Central memory CD4-positive, alpha-beta T cell (primary cell): ENCODE measurements at places on chromosomes 16 and 17.

DNA sequence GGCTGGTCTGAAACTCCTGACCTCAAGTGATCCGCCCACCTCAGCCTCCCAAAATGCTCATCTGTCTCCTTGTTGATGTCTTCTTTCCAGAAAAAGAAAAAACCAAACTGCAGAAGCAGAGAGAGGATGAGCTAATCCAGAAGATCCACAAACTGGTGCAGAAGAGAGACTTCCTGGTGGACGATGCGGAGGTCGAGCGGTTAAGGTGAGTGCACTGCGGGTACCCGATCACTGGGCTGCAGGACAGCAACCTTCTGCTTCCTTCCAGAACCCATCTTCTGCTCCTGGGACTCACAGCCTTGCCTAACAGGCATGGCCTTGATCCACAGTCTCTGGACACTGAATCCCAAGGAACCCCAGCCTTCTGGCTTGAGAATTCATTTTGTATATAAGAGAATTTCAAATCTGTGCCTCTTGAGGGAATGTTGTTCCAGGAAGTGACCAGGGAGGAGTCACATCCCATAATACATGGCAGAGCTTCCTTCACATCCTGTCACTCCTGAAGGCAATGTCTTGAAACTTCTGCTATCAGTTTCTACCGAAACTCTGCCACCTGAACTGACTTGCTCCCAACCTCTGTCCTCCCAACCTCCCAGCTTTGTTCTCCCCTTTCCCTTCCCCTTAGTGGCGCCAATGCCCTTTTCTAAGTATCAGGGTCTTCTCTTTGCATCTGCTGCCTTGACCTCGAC lies 61.7 kb downstream of the MARF1 start:
- no peak for DNase-seq

DNA sequence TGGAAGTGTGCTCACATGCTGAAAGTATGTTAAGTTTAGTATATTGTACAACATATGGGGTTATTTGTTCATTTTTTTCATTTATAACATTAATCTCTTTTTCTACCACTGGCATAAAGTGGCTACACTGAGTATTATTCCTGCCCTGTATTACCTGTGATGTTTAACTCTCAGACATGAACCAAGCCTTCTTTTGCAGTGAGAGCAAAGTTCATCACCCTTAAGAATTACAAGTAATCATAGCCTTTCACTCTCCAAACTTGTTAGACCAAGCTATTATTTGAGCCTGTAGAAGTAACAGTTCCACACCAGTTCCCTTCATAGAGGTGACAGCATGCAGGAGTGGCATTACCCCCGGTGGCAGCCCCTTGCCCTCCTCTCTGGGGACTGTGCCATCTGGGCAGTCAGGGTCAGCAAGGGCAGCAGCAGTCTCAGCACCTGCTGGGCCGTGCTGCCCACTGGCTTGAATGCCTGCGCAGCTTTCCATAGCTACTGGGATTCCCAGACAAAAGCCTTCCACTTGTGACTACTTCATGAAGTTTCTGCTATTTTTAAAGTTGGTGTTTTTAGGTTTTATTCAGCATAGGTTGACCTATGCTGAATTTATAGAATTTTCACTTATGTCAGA lies 71.3 kb downstream of the TMC6 start:
- DNase-seq = no peak

DNA sequence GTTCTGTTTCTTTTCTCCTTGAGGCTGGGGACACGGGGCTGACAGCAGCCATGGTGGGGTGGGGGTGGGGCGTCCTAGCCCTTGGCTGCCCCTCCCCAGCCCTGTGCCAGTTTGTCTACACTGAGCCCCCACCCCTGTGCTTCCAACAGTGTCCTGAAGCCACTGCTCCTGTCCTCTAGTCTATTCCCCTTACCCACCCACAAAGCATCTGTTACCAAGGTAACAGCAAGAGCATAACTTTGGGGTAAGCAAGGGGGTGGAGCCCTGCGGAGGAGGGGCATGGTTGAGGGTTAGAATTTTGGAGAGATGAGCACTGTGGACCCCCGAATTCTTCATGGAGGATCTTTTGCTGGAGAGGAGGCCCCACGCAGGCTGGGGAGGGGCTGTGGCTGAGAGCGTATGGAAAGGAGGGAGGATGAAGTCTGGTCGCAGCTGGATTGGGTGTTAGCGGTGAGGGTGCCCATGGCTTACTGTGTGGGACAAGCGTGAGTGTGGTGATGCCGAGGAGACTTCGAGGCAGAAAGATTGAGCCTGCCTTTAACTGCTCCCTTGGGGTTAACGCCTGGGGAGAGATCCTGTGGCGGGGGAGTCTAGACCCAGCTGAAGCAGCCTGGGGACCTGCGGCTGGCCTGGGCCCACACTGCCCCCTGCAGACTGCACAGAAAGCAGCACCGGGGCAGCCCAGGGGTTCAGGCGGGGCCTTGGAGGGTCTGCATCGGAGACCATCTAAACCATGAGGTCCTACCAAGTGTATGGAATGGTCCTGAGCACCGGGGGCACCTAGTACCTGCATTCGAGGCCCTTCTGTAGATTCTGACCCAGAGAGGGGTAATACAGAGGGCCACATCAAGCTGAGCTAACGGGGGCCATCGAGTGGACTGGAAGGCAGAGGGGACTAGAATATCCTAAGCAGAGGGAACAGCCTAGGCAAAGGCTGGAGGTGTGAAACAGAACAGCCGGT lies 6.1 kb upstream of the STAC2 start:
- peak; percentile 46 for DNase-seq

- DNase-seq = peak; percentile 8
Observed at GRCh38 chr17:37570527-37571093, 38.6 kb downstream of the SYNRG start.

- no peak for DNase-seq
Observed at GRCh38 chr17:81395600-81396277, 482 bp downstream of the BAHCC1 start.

DNA sequence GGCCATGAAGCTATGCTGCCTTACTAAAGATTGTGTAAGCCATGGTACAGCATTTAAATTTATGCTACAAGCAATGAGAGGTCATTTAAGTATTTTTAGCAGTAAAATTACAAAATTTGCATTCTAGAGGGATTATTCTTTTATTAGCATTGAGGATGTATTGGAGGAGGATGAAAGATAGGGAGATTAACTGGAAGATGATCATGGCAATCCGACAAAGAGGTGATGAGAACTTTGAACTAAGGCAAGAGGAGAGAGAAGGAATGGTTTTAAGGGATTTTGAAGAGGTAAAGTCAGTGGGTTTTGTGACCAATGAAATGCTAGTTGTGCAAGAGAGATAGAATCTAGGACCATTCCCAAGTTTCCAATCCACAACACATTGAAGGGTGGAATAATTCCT lies 129.9 kb downstream of the SNX11 start:
- no peak for DNase-seq

DNA sequence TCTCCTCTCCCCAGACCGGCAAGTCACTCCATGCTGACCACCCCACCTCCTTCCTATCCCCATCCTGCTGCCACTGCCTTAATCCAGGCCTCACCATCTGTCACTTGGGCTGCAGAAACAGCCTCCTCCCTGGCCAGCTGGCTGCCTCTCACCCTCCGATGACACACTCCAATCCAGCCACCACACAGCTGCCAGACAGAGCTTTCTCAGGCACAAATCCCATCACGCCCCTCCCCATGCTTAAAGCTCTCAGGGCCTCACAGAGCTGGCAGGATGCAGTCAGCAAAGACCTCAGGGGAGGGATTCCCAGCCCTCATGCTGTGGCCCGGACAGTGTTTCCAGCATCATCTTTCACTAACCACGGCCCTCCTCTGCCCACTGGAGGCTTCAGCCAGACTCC lies 13.7 kb downstream of the CAMKK1 start:
- no peak for DNase-seq

GRCh38 chr16:56193951-56194726 lies 2.9 kb downstream of the GNAO1 start:
- DNase-seq = peak; percentile 79

DNA sequence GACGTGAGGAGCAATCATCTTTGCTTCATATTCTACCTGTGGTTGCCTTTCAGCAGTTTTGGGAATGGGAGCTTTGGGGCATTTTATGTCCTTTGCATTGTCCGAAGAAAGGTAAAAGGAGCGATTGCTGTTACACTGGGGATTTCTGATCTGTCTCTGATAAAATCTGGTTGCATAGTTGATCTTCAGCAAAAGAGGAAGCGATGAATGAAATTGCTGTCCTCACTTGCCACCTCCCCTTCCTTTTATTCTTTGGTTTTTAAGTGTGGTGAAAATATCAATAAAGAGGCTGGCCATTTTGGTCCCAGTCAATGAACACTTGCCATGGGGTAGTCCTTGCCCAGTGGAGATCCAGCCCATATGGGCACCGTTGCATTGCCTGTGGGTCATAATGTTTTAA lies 236.8 kb downstream of the MSI2 start:
- DNase-seq = no peak

DNA sequence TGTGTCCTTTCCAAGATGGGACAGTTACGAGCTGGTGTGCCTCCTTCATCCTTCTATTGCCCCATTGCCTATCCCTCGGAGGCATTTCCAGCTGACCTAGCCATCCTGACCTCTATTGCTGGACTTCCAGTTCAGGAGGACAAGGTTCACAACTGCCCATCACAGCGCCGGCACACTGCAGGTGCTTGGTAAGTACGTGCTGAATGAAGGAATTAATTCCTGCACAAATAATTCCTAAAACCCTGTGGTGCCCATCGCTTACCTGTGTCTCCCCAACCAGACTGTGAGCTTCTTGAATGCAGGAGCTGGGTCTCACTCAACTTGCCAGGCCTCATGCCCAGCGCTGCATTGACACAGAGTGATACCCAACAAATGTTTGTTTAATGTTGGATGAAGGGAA lies 13.0 kb downstream of the ALOX15B start:
- no peak for DNase-seq
